Stimulated activated CD4-positive, alpha-beta T cell treated with anti-CD3 and anti-CD28 coated beads, TNF-alpha, amount 100 ng/mL, for 48 hours (primary cell): ENCODE measurements at places on chromosomes 7 and 10.

GRCh38 chr7:8125680-8126444, 136.1 kb downstream of the ICA1 start:
- peak; percentile 53 for DNase-seq

DNA sequence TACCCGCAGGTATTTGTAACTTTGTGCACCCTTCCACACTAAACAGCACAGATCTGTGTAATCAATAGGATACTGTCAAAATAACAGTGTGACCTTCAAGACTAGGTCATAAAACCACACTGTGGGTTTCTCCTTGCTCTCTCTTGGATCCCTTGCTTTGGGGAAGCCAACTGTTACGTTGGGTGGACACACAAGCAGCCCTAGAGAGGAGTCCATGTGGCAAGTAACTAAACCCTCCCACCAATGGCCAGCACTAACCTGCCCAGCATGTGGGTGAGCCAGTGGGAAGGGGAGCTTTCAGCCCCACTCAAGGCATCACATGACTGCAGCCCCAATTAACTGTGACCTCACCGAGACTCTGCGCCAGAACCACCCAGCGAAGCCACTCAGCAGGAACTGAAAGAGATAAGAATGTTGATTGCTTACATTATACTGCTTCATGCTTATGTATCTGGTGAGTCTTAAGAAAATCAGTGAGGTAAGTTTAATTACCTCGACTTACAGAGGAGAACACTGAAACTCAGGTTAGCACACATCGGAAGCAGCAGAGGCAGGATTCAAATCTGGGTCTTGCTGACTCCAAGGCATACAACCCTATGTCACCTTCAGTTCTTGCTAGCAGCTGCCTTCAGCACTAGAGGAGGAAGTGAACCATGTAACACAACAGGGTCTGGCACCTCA, 9.4 kb upstream of the ZC3HAV1 start:
- DNase-seq, result no peak

DNA sequence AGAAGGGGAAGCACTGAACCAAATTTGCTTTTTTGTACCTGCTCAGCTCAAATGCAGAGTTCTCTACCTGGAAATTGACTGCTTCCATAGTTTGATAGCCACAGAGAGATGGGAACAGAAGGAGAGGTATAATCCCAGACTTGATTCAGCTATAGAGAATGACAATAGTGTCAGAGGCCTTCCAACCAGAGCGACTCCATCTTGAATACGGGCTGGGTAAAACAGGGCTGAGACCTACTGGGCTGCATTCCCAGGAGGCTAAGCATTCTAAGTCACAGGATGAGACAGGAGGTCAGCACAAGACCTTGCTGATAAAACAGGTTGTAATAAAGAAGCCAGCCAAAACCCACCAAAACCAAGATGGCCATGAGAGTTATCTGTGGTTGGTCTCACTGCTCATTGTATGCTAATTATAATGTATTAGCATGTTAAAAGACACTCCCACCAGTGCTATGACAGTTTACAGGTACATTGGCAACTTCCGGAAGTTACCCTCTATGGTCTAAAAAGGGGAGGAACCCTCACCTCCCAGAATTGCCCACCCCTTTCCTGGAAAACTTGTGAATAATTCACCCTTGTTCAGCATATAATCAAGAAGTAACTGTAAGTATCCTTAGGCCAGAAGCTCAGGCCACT, 42.7 kb upstream of the ATRNL1 start:
- no peak for DNase-seq

DNA sequence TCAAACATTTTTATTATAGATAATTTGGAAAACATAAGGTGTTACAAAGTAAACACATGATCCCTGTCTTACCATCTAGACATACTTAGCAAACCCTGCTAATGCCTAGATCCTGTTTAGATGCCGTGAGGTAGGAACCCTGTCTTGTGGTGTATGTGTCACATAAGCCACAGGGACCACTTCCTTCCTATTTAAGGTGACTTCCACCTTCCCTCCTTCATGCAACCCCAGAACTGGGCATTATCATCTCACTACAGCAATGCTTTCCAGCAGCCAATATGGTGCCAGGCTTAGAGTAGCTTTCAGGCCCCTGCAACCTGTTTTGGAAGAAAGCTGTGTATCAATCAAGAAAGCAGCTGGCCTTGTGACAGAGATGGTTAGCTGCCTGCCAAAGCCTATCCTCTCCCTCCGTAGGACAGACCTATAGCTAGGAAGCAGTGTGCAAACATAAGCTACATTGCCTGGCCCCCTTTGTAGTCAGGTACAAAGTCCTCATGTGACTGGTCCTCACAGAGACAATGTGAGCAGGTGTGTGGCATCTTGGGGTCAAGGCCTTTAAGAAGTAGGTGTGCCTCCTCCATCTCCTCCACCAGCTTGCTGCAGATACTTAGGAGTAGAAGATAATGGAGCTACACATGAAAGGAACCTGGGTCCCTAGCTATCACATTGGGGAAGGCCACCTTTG, 146.8 kb downstream of the SPAG6 start:
- DNase-seq, result no peak

DNA sequence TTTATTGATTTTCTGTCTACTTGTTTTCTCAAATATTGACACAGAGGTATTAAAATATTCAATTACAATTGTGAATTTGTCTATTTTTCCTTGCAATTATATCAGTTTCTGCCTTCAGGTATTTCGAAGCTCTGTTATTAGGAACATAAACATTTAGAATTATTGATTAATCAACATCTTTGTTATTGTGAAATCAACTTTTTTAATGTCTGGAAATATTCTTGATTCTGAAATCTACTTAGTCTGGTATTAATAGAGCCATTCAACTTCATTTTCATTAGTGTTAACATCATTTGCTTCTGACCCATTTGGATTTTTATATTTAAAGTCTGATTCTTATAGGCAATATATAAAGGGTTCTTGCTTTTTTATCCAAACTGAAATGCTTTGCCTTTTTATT, 69.8 kb upstream of the CALN1 start:
- DNase-seq, result no peak

- no peak for DNase-seq
Measured at GRCh38 chr7:17090751-17091150, 207.7 kb upstream of the AHR start.

- DNase-seq, result peak; percentile 6
Measured at GRCh38 chr10:8498881-8499280, 444.4 kb downstream of the GATA3 start.

- DNase-seq, result no peak
Measured at GRCh38 chr10:12321641-12322040, 27.7 kb upstream of the CAMK1D start.
